Natural killer cell treated with Interleukin-12 subunit alpha and Interleukin-12 subunit beta and Interleukin-15 and Interleukin-18, amount 100 ng/mL, for 72 hours (primary cell): ENCODE measurements at places on chromosomes 16 and 17.

- DNase-seq, result no peak
Measured at GRCh38 chr17:35784895-35785294, 10.5 kb downstream of the MMP28 start.

- no peak for DNase-seq
Measured at GRCh38 chr17:82693168-82693867, 5.2 kb downstream of the RAB40B start.

DNA sequence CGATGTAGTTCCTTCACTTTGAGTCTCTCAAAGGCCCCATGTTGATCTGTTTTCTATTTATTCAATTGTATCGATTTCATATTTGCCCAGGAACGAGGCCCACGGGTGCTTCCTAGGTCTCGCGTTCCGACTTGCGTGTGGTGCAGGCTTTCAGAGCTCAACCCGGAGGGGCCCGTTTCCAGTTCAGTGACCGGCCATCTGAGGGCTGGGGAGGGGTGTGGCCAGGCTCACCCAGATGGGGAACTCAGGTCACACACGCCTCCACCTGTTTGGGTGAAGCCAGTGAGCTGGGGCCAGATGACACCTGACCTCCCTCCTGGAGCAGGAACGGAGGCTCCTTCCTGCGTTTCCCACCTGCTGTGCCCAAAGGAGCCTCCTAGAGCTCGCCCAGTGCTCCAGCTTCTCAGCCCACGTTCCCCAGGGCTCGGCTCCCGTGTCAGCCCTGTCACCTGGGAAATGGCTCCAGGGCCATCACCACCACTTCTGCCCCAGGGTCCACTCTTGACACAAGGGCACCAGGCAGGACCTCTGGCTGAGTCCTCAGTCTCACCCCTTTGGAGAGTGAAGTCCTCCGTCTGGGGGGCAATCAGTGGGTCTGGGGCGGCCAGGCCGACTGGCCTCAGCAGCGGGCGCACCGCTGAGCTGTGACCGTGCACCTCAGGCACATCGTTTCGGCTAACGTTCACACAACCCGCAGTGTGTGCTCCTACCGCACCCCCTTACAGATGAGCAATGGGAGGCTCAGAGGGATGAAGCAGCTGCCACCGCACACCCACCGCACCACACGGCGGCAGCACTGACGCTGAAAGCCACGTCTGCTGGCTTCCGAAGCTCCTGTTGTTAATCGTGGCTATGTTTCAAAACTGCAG, 18.0 kb downstream of the FOXF1 start:
- no peak for DNase-seq

GRCh38 chr16:15641753-15642556, 999 bp downstream of the MARF1 start:
- no peak for DNase-seq

DNA sequence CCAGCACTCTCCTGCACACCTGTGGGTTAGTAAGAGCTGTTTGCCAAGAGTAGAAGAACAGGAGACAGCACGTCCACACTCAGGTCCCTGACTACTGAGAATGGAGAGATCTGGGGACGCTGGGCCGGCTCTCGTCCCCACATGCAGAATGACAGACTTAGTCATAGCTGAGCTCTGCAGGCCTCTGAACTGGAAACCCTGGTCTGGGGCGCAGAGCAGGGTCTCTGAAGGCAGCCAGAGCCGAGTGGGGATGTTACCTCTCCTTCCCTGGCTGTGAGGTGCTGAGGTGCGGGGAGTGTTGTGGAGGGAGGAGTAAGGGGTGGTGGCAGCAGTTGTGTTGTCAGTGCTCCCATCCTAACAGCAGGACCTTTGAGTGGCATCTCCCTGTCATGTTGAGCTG, 7.2 kb upstream of the JPT2 start:
- no peak for DNase-seq
